ENCODE measurements at places on chromosomes 13 and 19. TPM values are rescaled to one million over a fixed set of nuclear protein-coding genes. Genes with fewer than 3 reads are reported as not detected.

KASH5 gene
- 0.27 TPM for total RNA-seq

SRRM5 gene
- not detected for total RNA-seq

OVOL3 gene
- not detected for total RNA-seq

ZNF761 gene
- total RNA-seq: 14.6 TPM

THAP8 gene
- total RNA-seq: 7.6 TPM

RFPL4AL1 gene
- not detected for total RNA-seq

CGB2 gene
- not detected for total RNA-seq

KLHL1 gene
- total RNA-seq: 4.8 TPM

ZNF382 gene
- 74.7 TPM for total RNA-seq

WDR88 gene
- total RNA-seq: not detected

FAAP24 gene
- 1.8 TPM for total RNA-seq

GPATCH1 gene
- 18.3 TPM for total RNA-seq

LILRA2 gene
- not detected for total RNA-seq

PGLYRP2 gene
- total RNA-seq: not detected

Data from camera-type eye (tissue), 1 donor.